Jurkat, Clone E6-1 (cell line): ENCODE measurements at places on chromosomes 5 and 9.
A peak's percentile ranks its signal among the peaks of the same experiment; 100 is the strongest.

GRCh38 chr9:90300611-90301276 is 341.9 kb downstream of the DIRAS2 start:
- no peak for DNase-seq

GRCh38 chr5:15103864-15104263 is 232.3 kb upstream of the ANKH start:
- DNase-seq = no peak

DNA sequence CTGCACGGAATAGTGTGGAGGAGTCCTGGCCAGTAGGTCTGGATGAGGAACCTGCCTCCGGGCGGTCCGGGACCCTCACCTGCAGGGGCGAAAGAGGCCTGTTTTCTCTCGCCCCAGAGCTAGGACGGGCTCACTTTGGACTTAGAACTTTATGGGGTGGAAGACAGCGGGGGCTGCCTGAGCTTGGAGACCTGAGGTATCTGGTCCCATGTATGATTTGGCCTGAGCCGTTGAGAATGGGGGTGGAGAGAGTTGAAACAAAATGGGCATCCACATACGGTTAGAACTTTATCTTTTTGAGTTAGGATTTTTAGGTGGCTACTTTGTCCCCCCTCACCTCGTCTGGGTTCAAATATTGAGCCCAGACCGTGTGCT is 681 bp upstream of the ETF1 start:
- DNase-seq = no peak

- no peak for DNase-seq
These were observed 360.1 kb upstream of the PANK3 start for GRCh38 chr5:168939156-168939800.

DNA sequence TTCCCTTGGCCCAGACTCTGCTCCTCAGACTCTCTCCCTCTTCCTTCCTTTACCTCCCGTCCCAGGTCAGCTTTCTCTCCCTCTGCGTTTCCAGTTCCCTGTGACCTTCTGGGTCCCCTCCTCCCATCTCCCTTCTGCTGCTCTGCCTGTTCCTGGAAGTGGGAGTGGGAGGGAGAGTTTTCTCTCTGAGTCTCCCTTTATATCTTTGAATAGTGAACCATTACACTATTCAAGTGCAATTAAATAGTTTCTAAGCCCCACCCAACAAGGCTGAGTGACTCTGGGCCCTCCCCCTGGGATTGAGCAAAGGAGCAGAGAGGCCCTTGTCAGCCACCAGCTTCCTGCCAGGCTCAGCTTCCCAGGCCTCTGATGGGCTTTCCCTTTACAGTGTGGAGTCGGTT is 34.8 kb downstream of the THBS4 start:
- DNase-seq = no peak

GRCh38 chr5:170223906-170224305 is 8.9 kb upstream of the C5orf58 start:
- DNase-seq = no peak

- DNase-seq = no peak
These were observed 48.2 kb downstream of the ABCA1 start for GRCh38 chr9:104879555-104880309.

DNA sequence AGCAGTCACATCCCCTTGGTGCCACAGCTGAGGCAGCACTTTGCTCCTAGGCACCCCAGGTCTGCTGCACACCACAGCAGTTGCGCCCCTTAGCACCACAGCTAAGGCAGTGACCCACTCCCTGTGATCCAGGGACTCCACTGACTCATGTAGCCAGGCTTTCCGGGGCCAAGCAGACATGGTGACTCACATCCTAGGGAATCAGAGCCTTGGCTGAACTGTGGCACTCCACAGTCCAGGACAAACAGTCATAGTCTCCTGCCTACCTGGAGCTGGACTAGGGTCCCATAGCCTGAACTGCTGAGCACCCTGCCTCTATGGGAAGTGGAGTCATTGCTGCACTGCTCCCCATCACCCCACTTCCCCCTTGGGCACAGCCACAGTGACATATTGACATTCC is 338.7 kb downstream of the NPR3 start:
- no peak for DNase-seq

DNA sequence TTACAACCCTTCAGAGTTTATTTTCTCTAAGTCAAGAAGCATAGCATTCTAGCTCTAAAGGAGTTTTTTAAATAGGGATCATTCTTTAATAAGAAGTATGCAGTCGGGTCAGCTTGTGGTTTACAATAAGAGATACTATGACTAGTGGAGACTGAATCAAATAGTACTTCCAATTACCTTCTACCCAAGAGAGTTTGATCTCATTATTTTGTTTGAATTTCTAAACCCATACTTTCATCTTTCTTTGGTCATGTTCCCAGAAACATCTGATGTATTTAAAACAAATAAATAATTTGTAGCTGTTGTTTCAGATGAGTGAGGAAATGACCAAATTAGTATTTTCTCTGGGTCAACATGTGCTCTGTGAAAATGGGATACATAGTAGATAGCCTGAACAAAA is 160.2 kb upstream of the CDH6 start:
- DNase-seq = no peak

GRCh38 chr5:77232574-77233358 is 22.3 kb downstream of the PDE8B start:
- DNase-seq = no peak

DNA sequence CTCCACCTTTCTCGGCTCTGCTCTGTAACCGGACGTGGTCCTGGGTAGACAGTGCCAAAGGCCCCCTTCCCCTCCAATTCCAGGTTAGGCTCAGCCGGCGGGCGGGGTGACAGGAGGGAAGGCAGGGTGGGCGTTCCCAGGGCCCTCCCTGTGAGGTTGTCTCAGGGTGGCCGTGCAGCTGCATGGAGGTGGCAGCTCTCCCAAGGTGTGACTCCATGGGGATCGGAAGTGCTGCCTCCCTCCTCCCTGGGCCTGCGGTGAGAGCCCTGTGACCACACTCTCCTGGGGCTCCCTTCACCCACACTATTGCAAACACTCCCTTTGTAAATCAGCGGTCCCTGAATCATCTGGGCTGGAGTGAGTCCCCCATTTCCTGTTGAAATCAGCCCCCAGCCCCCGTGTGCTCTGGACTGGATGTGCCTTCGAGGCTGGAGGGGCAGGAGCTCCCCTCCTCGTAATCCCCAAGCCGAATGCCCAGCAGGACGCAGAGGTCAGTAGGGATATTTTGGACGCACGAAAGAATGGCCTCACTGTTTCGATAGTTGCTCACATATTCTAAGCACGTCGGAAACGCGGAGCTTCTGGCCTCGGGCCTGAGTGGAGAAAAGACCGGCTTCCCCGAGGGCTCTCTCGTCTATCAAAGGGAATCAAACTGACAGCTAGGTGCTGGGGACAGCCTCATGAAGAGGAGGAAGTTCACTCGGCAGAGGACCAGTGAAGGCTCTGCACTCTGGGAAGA is 107.6 kb upstream of the COL5A1 start:
- no peak for DNase-seq

- no peak for DNase-seq
These were observed 284.5 kb upstream of the NUDT12 start for GRCh38 chr5:103847060-103847459.

DNA sequence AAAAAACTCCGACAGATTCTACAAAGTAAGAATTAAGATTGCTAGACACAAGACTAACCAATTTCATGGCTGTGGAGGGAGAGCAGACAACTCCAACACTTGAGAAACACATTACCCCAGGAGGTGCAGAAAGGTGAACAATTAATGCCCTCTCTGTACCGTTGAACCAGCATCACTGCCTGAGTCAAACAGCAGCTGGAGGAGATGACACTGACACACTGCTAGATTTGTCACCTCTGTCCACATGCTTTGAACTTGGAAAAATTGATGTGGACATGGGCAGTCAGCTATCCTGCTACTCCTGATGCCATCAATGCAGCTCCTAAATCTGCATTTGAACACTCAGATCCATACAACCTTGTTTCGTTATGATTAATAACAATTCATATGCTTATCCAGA is 51.7 kb downstream of the GPBP1 start:
- DNase-seq = no peak

DNA sequence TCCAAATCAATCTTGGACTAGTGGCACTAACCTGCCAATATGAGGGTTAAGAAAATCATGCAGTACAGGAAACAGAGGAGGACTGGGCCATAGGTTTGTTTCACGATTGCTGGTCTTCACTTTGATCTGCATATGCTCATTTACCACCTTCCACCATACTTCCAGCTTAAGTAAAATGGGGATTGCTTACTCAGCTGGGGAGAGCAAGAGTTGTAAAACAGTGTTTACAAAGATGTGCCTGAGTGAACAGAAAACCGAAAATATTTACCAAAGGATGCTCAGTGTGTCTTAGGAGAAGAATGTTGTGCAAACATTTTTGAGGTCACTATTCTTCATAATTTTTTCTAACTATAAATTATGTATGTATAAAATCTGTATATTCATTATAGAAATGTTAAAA is 65.1 kb upstream of the DNAH5 start:
- DNase-seq = no peak

GRCh38 chr5:72244862-72245371 is 75.1 kb downstream of the MRPS27 start:
- DNase-seq = no peak

- DNase-seq = no peak
These were observed 1172.9 kb downstream of the CDH12 start for GRCh38 chr5:21680196-21680595.

- DNase-seq = peak; percentile 100
These were observed 27.6 kb upstream of the TCF7 start for GRCh38 chr5:134086943-134087305.

- no peak for DNase-seq
These were observed 310.8 kb downstream of the DRD1 start for GRCh38 chr5:175133185-175133584.

DNA sequence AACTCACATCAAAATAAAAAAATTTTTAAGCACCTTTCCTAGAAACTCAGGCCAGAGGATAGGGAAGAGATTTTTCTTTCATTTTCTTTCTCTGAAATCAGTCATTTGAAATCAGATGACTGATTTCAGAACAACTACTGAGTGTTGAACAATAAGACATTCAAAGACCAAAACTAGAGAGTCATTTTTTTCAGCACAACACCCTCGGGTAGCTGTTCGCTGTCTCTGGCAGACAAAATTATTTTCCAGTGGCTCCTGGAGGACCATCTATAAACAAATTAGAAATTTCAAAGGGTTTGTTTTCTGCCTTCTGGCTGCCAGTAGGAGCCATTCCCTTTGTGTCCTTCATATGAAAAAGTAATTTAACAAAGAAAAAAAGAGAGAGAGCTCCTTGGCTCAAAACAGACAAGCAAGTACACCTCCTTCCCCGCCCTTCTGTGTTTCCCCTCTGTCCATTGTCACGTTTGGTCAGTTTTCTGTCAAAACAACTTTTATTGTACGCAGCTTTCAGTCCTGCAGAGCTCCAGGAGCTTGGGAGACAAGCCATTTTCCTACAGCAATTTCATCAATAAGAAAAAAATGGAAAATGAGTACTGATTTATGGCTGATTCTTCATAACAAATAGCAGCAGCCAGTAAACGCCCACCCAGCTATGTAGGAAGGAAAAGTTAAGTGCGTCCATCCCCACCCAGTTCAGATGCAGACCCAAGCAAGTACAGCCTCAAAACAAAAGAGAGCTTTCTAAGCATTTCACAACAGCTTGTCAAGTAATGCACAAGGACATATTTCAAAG is 405.2 kb downstream of the ZNF608 start:
- no peak for DNase-seq
